ENCODE measurements at places on chromosomes 5 and 9.

DNA sequence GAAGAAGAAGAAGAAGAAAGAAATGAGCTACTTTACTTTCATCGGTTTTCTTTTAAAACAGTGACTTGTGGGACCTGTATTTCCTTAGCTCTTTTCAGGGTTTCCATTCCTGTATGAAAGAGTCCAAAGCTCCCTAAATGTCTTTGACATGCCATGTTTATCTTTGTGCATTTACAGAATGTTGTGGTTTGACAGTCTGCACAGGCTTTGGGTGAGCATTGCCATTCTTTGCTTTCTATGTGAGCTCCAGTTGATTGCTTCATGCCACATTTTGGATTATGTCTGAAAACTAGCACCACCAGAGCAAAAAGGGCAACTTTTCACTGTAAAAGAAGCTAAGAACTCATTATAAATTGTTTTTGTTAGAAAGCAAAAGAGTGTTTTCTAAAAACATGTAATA is 733.4 kb downstream of the TLE4 start:
- no peak for DNase-seq

DNA sequence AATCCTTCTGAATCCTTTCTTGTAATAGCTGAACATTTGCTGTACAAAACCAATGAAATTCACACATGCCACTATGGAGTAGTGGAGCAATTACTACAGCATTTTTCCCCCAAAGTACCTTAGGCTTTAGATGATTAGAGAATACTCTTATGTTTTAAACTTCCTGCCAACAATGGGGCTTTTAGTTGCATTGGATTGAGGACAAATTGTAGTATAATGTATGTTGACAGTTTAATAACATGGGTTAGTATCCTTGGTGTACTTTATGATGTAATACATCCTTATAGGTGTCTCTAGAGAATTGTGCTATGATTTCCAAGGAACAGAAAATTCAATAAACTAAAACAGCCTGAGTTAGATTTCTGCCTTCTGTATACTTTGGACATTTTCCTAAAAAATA is 422.7 kb upstream of the GRAMD2B start:
- no peak for DNase-seq

- no peak for DNase-seq
These were observed 77.1 kb downstream of the HOMER1 start for GRCh38 chr5:79436821-79437220.

DNA sequence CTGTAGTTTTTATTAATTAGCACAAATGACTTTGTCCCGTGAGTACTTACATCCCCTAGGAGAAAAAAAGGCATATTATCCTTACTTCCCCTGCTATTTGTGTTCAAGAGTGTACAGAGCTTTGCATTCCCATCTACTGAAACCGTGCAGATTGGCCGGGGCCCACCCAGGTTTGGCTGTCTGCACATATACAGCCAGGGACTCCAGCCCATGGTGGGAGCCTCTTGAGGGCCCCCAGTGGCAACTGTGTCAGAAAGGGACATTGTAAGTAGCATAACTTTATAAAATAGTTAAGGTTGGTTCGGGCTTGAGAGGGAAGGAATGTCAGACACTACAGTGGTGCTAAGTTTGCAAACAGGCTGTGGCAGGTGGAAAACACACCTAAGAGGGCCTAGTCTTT is 24.7 kb downstream of the PHF2 start:
- DNase-seq: no peak

- no peak for DNase-seq
These were observed 21.0 kb downstream of the PLAC8L1 start for GRCh38 chr5:146084376-146084775.

DNA sequence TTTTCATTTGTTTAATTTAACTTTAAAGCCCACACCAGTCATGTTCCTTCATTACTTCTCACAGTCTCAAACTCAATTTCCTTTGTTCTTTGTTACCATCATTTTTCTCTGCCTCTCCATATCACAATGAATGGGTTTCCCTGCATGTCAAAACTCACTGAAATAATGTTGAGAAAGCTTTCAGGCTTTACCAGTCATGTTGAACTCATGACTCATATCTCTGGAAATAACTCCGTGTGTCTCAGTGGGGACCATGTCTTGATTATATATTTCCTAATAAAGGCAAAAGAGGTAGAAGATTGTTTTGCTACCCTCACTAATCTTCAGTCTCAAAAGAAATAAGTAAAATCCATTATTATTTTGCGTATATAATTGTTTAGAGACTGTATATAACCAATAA is 231.2 kb downstream of the CHSY3 start:
- DNase-seq: no peak

DNA sequence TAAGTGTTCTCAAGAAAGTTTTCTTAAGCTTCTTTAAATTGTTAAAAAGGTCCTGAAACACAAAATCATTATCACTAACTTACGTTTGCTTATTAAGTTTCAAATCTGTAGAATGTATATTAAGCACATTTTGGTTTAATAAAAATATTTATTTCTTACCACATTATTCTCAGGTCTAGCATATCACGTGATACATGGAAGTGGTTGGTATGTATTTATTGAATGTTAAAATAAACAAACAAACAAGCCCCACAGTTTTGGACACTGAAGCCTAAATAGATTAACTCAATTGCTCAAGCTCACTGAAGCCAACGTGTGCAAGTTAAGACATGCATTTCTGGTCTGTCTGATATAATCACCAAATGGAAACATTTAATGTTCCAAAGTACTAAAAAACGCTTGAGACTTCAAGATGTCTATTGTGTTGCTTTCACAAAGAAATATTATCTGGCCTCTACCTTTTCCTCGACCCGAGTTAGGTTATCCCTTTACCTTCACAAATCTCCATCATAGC is 1136.9 kb downstream of the TAF11L14 start:
- DNase-seq: no peak

DNA sequence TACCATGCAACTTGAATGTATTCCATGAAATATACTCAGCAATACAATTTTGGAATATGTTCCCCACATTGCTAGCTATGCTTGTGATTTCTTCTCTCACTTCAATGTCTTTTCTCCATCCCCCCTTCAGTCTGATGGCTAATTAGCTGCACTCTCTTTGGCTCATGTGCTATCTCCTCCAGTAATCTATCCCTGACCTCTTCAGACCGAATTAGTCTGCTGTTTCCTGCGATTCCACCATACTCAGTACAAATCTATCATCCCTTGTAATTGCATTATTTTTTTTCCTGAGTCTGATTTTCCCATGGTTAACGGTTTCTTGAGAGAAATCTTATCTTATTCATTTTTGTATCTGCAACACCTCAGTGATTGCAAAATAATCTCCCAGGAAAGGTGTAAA is 360.7 kb upstream of the CDH10 start:
- no peak for DNase-seq

DNA sequence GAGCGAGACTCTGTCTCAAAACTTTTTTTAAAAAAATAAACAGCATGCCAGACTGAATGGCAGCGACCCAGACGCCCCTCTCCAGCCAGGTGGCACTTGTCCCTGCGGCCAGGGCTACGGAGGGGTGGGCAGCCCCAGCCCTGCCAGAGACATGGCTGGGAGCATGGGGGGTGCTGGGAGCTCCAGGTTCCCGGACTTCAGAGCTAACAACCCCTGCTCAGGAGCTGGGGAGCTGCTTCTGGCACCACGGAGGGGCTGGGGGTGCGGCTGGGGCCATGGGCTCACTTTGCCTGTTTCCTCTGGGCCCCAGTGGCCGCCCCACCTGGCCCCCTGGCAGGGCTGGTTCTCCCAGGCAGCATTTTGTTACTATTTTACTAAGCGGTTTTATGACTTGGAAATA is 49.9 kb downstream of the SLC12A7 start:
- DNase-seq: no peak
